Activated CD8-positive, alpha-beta memory T cell treated with anti-CD3 and anti-CD28 coated beads for 1 hour (primary cell): ENCODE measurements at places on chromosomes 1 and 21.

GRCh38 chr1:41872074-41872473, 46.6 kb downstream of the HIVEP3 start:
- DNase-seq = no peak

- DNase-seq = no peak
These were observed 288.3 kb upstream of the ADGRL2 start for GRCh38 chr1:81512252-81513003.

DNA sequence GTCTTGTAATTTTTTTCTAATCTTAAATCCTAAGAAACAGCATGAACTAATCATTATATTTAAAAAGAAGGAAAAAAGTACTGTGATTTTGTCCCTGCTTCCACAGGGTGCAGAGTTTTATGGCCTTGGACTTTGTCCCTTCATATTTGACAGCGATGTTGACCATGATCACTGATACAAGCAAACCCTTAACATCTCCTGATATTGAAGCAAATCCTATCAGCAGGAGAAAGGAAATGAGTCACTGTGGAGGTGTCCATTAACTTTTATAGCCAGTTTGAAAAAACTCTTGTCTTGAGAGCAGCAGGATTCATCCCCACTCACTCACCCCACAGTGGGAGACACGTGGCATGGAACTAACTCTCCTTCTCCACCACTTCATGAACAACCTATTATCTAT, 5.1 kb upstream of the REG4 start:
- no peak for DNase-seq

GRCh38 chr1:243946946-243947345, 96.9 kb upstream of the AKT3 start:
- no peak for DNase-seq

DNA sequence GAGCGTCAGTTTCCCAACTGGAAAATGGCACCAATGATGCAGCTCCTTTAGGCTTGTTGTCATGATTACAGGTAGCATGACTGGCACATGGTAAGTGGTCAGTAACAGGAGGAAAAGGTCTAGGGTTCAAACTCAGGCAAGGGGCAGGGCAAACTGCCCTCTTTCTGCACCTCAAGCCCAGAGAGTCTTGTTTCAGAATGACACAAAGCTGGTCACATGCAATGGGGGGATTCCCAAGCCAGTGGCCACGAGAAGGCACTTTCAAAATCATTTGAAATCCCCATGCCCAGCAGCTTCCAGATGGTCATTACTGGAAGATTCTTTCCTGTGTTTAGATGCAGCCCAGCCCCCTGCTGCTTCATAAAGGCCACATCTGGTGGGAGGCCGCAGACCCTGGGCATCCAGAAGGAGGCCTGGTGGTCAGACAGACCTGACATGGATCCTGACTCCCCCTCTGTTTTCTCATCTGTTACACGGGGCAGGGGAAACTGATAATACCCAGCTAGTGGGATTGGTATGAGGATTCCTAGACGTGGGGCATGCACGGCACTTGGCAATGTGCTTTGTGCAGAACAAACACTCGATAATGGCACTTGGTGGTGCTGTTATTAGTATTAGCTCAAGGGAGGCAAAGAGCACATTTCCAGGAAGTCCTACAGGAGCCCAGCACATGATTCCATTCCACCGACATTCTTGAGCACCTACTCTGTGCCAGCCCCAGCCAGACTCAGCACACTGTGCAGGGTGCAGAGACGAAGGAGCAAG, 6.9 kb upstream of the PLA2G2D start:
- no peak for DNase-seq

DNA sequence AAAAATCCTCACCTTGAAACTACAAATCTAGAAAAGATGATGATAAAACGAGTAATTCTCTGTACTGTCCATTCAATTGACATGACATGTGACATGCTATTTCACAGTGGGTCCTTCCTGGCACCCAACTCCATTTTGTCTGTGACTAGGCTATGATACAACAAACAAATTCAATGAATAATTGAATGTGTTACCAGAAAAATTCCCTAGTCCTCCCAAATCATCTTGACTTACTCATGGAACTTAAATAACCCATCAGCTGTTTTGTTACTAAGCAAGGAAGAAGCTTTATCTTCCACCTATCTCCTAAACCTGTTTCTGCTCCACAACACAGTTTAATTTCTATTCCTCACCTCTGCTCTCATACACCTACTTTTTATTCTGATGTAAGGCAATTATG, 30.4 kb downstream of the B3GALNT2 start:
- no peak for DNase-seq

- DNase-seq = no peak
These were observed 192.4 kb downstream of the TGFBR3 start for GRCh38 chr1:91693557-91693956.

- no peak for DNase-seq
These were observed 141.1 kb upstream of the SAMSN1 start for GRCh38 chr21:14687268-14687625.

- no peak for DNase-seq
These were observed 800 bp upstream of the FAM163A start for GRCh38 chr1:179742291-179742690.

- no peak for DNase-seq
These were observed 104.4 kb upstream of the BMP8A start for GRCh38 chr1:39386997-39387396.

GRCh38 chr1:176841238-176841637, 323.3 kb downstream of the ASTN1 start:
- no peak for DNase-seq

GRCh38 chr1:156601892-156602291, 613 bp upstream of the GPATCH4 start:
- no peak for DNase-seq

GRCh38 chr1:31127266-31127665, 61.7 kb upstream of the PUM1 start:
- DNase-seq = no peak

DNA sequence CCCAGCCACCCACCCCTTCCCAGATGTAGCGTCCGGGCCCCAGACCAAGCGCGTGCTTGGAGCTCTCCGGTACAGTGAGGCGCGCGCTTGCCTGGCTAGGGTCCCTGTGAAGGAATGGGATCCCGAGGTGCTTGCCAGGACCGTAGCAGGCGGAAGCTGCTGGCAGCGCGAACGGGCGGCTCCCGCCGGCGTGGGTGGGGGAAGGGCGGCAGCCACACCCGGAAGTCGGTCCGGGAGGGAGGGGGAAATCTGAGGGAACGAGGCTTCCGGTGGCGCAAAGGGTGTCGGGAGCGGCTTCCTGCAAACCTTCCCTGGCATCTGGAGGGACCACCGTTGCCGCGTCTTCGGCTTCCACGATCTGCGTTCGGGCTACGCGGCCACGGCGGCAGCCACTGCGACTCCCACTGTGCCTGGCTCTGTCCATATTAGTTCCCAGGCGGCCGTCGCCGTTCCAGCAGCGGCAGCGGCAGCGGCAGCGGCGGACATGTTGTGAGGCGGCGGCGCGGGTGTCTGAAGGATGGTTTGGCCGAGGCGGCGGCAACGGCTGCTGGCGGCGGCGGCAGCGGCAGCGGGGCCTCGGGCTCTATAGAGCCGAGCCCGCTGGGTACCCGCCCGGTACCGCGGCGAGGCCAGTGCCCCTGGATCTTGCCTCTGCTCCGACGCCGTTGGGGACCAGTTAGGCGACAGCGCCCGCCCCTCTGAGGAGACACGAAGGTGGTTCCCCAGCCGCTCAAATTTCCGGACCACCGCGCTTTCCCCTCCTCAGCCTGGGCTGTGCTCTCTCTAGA, at the start of gene DR1:
DR1 (plus strand) TSS at position 275 of the 788 bp plus-strand sequence. CDS start 739 bp downstream, outside the sequence.
- DNase-seq = peak; percentile 86

DNA sequence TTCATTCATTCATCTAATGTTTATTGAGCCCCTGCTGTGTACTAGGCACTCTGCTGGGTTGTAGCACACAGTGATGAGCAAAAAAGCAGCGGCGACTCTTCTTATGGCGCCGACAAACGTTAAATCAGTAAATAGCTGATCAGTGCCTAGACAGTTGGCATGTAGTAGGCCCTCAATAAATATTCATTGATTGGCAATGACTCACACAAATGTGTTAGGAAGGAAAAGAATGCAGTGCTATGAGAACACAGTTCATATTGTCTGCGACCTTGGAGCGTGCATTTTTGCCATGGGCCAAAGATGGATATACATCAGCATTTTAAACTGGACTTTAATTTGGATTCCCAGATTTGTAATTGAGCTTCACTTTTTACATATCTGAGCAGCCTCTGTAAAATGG, 52.0 kb downstream of the PRDM2 start:
- DNase-seq = no peak
